ENCODE measurements at places on chromosomes 11 and 22.

- no peak for DNase-seq
Observed at GRCh38 chr11:2104524-2105440, 34.4 kb downstream of the IGF2 start.

- DNase-seq = no peak
Observed at GRCh38 chr11:12705874-12706273, 31.7 kb downstream of the TEAD1 start.

DNA sequence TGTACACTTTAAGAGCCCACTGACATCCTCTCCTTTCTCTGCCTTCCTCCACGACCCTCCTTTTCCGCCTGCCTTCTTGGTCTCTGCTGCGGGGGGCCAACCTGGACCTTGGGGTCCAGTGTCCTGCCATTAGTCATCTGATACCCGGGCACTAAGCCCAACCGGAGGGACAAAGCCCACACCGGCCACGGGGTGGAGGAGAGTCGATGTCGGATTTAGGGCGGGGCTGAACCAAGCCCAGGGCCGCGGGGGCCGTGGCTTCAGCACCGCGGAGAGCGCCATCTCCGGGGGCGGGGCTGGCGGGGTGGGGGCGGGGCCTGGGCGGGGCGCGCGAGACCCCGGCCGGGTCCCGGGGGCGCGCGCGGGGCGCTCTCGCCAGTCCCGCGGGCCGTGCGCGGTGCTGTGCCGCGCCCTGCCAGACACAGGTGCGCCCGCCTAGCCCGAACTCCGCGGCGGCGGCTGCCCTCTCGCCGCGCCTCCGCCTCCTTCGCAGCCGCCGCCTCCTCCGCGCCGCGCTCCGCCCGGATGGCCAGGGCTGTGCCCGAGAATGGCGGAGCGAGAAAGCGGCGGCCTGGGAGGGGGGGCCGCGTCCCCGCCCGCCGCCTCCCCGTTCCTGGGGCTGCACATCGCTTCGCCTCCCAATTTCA lies at the start of gene MAPK8IP1:
Gene MAPK8IP1 (plus strand): TSS at position 378 of the 647 bp plus-strand sequence. CDS start 170 bp downstream, at position 548.
- peak; percentile 84 for DNase-seq

DNA sequence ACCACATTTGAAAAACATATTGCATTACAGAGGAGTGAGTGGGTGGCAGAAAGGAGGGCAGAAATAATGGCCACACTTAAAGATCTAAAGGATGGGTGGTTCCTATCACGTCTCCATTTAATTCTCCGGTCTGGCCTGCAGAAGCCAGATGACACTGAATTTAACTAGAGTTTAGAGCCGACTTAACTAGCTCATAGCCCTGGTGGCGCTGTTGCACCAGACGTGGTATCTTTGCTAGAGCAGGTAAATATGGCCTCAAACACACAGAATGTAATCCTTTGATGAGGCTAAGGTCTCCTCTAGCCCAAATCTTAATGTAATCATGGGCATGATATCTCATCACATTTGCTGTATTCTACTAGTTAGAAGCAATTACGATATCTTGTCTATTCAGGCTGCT lies 51.5 kb upstream of the GAL start:
- no peak for DNase-seq

- no peak for DNase-seq
Observed at GRCh38 chr22:49803737-49804375, 23.8 kb downstream of the BRD1 start.

GRCh38 chr11:113926273-113927197 lies 21.9 kb downstream of the HTR3B start:
- DNase-seq = no peak

DNA sequence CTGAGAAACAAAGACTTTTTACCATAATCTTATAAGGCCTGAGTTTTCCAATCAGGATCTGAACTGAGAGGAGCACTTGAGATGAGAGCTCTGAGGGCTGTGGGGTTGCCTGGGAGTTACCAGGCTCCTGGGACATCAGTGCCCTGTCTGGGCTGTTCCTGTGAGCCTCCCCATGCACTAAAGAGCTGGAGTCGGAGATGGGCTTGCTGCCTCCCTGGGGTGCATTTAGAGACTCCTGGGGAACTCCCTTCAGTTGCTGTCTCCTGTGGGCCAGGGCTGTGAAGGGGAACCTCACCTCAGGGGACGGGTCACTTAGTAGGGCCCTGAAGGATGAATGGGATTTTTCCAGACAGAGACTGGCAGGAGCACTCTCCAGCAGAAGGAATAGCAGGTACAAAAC lies 33.3 kb downstream of the KCNC1 start:
- no peak for DNase-seq

- no peak for DNase-seq
Observed at GRCh38 chr11:72075756-72076155, 4.6 kb downstream of the NUMA1 start.

All from frontal cortex (tissue), 4 donors.